WTC11 (cell line): ENCODE measurements at places on chromosomes 1 and 21.
A peak's percentile ranks its signal among the peaks of the same experiment; 100 is the strongest.

DNA sequence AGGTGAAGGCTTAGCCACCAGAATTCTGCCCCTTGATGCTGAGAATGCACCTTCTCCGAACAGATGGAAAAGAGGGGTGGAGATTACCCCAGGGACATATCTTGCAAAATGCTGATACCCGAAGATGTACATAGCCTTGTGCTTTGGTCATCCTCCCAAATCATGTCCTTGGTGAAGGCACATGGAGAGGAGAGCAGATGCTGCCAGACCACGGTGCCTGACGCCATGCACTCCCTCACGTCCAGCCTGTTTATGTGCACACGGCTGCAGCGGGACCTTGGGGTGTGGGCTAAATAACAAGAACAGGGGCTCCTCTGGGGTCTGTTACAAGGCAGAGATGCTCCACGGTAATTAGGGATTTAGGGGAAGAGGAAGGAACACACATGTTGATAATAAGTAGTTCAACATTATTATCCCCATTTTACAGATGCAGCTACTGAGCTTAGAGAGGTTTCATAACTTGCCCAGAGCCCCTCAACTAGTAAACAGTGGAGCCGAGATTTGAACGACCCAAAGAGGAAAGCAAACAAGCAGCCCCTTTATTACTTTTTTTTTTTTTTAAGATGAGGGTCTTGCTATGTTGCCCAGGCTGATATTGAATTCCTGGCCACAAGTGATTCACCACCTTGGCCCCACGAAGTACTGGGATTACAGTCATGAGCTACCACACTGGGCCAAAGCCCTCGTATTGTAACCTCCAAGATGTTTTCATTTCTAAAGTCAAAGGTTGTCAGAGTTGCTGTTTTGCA lies 12.9 kb downstream of the EPHX1 start:
- DNase-seq: no peak

DNA sequence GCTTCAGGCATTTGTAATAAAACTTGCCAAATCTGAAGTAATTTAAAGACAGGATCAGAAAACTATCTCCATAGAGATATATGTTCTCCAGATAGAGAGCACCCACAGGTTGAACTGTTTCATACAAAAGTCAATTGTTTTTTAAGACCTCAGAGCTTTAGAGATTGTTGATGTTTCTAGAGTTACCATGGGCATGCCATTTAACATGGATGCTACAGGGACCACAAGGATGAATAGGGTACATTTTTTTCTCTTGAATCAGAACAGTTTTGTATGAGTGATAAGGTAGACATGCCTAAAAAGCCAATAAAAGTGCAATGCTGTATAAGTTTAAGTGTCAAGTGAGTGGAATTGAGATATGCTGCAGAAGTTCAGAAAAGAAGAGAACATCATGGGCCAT lies 511.0 kb upstream of the CAMK1G start:
- DNase-seq: no peak

DNA sequence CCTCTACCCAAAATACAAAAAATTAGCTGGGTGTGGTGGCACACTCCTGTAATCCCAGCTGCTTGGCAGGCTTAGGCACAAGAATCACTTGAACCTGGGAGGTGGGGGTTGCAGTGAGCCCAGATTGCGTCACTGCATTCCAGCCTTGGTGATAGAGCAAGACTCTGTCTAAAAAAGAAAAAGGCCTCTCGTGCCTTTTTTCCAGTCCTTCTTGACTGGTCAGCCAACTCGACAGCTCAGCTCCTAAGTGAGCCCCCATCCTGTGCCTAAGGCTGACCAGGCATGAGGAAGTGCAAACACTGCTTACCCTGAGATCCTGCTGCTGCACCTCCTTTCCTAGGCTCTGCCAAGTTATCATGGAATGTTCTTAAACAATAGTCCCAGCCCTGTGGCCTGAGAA lies 10.1 kb upstream of the PROK1 start:
- no peak for DNase-seq

- no peak for DNase-seq
Measured at GRCh38 chr1:98460136-98460535, 201.4 kb upstream of the SNX7 start.

DNA sequence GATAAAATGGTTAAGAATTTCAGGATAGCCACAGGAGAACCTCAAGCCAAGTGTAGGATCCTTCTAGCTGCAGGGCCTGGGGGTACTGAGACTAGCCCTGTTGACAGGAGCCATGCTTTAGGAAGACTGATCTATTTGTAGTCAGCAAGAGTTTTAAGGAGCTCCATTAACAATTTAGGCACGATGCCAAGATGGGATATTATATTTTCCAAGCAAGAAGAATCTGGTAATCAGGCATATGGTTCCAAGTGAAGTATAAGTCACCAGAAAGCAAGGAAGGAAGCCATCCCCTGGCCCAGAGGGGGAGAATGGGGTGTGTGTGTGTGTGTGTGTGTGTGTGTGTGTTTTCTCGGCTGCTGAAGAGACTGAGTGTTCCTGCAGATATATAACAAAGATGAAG lies 7.0 kb downstream of the IFNAR2 start:
- no peak for DNase-seq

GRCh38 chr1:53715478-53715877 lies 23.5 kb downstream of the GLIS1 start:
- DNase-seq: peak; percentile 79

DNA sequence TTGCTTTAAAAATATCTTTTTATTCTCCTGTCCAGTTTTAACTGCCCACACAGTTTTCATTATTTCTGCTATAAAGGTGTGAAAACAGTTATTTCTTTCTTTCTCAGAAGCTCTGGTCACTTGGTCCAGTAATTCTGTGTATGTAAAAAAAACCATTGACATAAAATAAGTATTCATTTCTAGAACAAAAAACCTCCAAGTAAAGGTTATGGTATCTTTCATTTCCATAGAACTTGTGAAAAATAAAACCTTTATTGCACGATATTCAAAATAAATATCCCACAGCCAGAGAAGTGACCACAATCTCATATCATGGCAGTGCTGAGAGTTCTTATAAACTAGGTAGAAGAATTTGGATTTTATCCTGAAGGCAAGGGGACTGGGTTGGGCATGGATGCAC lies 96.9 kb upstream of the TNFSF4 start:
- no peak for DNase-seq

GRCh38 chr1:9305216-9305615 lies 12.5 kb downstream of the SPSB1 start:
- no peak for DNase-seq

DNA sequence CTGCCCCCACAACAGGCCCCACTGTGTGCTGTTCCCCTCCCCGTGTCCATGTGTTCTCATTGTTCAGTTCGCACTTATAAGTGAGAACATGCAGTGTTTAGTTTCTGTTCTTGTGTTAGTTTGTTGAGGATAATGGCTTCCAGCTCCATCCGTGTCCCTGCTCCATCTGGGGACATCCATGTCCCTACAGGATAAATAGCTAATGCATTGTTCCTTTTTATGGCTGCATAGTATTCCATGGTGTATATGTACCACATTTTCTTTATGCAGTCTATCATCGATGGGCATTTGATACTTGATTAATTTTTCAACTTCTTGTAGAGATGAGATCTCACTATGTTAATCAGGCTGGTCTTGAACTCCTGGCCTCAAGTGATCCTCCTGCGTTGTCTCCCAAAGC lies 44.4 kb upstream of the RUNX1 start:
- no peak for DNase-seq

DNA sequence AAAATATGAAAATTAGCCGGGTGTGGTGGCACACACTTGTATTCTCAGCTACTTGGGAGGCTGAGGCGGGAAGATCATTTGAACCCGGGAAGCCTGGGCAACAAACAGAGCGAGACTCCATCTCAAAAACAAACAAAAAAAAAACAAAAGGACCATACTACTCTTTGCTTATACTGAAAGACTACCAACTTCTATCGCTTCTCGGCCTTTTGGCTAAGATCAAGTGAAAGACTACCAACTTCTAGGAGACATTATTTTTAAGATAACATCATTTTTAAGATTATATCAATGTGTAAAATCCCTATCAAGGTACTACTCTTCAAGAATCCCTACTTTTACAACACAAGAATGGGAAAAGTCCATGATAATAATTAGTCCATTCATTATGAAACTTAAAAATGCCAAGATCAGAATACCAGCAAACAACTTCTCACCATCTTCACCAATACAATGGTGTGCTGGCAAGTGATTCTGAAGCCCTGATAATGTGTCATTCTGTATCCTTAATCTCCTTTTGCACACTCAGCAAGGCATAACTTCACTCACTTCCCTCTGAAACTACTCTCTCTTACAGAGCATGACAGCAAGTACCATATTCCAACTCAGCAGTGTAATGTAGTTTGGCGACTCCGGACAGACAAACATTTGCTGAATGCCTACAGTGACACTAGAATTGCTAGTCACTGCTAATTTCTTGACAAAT lies 1.7 kb downstream of the PTP4A2 start:
- no peak for DNase-seq

- no peak for DNase-seq
Measured at GRCh38 chr1:156376146-156376545, 7.1 kb downstream of the RHBG start.

DNA sequence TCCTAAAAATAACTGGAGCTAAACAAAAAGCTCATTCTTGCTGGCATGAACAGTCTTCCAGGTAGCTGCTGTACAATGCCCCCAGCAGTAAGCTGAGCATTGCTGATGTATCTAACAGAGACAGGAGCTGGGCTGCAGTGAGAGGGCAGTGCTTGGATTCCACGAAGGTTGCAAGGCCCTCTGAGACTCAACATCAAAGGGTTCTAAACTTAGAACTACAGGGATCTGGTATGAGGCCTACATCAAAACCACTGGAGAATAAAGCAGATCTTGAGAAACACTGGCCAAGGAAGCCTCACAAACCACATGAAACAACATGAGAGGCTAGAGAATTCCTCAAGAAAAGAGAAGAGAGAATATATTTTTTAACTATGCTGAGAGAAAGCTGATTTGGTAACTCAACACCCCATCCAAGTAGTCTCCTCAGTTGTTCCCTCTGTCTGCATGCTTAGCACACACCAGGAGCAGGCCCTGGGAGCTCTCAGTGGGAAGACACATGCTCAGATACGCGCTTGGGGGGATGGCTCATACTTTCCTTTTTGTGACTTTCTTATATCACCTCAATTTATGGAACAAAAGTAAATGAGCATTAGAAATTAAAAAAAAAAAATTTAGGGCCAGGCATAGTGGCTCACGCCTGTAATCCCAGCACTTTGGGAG lies 27.7 kb downstream of the DSTYK start:
- DNase-seq: no peak

DNA sequence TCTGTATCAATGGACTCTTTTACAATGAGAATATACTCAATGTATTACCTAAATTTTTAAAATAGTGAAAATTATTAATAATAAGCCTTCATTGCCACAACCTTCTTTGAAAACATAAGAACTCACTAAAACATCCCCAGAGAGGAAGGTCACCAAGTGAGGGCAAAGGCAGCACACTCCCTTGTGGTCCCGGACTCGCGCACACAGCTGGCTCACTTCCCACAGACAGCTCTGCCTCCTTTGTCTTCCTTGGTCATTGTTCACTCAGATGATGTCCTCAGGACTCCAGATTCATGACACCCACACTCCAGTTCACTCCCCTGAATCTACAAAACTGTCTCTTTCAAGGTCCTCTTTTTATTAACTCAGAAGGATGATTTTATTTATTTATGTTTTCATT lies 19.2 kb upstream of the UBR4 start:
- DNase-seq: no peak

GRCh38 chr1:243494741-243495431 lies 239.0 kb downstream of the SDCCAG8 start:
- DNase-seq: no peak

- DNase-seq: no peak
Measured at GRCh38 chr1:7810395-7810794, 26.3 kb downstream of the PER3 start.

DNA sequence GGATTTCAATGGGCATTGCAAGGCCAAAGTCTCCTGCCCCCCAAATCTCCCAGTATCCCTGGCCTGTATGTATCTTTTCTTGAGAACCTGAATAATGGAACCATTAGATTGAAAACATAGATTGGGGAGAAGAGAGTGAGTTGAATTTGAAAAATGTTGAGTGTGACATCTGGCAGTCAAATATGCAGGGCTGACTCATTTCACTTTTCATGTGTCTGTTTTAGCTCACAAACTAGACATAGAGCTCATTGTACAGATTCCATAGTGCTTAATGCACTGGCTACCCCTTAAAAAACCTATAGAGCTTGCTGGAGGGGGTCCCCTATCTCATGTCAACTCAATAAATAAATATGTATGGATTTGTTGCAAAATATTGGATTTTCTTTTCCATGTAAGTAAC lies 30.8 kb downstream of the DDR2 start:
- no peak for DNase-seq

- no peak for DNase-seq
Measured at GRCh38 chr21:15687208-15687607, 42.6 kb upstream of the USP25 start.

DNA sequence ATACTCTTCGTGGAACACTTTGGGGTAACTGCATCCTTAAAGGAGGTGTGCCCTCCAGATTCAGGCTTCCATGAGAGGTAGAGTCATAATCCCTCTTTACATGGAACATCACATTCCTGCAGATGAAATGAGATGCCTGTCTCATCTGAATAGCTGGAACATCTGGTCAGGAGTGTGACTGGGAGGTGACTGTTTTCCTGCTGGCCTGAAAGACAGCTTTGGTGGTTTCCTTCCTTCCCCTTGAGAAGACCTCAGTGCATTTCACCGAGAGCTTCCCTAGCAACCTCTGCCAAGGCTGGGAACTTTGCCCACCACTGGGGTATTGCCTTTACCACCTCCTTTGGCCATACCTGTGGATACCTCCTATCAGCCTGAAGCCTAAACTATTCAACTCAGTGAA lies 46.7 kb upstream of the GUCA2A start:
- no peak for DNase-seq

GRCh38 chr1:175099916-175100315 lies 32.3 kb downstream of the TNN start:
- DNase-seq: no peak

DNA sequence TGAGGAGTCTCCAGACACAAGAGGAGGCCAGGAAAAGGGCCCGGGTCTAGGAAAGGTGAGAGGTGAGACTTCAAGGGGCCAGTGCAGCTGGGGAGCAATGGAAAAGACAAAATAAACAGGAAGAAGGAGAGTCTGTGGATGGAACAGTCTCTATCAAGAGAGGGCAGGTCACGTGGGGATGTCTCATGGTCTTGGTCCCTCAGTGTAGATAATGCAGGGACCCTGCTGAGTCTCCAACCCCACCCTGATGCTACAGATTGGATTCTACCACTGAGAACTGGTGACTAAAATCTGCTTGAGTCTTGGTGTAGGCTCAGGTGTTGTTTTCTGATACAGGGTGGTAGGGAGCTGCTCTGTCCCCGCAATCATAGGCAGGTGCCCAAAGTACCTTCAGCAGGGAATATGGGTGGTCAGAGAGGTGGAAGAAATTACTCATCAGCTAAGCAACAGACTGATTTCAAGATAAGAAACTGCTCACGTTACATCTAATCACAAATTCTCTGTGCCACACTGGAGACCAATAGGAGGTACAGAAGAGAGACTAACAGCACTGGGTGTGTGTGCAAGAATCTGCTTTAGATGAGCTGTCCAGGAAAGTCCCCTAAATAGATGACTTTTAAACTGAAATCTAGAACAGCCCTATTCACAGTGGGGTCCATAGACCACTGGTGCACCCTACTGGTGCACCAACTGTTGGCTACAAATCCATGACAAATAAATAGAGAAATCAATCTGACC lies 101.5 kb upstream of the TLR5 start:
- DNase-seq: no peak
